ENCODE measurements at places on chromosomes 3 and 15.

- DNase-seq = peak; percentile 5
Measured at GRCh38 chr15:94231723-94232468, 535 bp downstream of the MCTP2 start.

- no peak for DNase-seq
Measured at GRCh38 chr3:182233957-182234356, 522.2 kb downstream of the SOX2 start.

GRCh38 chr3:170476291-170476690 is 57.6 kb downstream of the CLDN11 start:
- DNase-seq = no peak

- no peak for DNase-seq
Measured at GRCh38 chr3:140021269-140021668, 86.3 kb downstream of the CLSTN2 start.

DNA sequence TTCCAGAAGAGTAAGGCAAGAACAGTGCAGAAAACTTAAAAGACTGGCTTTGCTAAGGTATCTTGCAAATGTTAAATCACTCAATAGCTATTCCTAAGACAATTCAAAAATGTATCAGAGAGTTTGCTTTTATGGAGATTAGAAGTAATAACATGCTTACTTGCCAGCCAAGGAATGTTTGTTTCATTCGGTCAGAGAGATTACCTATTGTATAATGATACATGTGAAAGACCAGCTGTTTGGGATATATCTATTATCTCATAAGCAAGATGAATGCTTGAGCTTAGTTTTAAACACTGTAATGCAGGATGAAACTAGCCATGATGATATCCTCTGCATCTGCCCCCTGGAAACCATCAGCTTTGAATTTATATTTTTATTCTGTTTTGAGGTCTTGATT is 70.7 kb downstream of the MAP2K5 start:
- no peak for DNase-seq
